HFFc6 (cell line): ENCODE measurements at places on chromosomes 16 and 17.

GRCh38 chr16:84596801-84597527 is 20.9 kb downstream of the COTL1 start:
- DNase-seq = no peak

GRCh38 chr17:79819534-79820276 is 19.5 kb downstream of the CBX4 start:
- no peak for DNase-seq

DNA sequence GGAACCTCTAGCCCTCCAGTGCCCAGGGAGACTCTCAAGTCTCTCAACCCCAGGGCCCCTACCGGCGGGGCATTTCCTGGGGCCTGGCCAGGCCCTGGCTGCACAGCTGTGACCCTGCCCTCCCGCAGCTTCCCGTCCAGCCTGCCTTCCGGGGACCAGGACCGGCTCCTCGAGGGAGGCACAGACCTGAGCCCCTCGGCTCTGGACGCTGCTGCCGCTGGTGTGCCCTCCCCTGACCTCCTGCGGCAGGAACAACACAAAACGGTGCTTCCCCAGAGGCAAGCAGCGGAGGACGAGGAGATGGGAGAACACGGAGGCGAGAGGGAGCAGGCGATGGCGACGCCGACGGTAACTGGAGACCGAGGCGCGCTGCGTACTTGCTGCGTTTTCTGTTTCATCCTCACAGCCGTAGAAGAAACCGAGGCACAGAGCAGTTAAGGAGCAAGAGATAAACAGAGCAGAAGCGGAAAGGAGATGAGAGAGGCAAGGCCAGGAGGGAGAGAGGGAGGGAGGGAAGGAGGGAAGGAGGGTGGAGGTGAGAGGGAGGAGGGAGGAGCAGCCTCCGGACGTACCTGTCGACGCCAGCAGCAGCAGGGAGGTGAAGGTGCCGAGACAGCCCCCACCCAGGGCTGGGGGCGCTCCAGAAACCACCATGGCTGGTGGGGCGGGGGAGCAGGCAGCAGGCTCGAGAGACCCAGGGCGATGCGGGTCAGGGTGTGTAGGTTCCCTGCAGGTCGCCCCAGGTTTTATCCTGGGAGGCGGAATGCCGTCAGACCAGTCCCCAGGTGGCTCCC is at the start of gene PRSS22:
Gene PRSS22 (minus strand): TSS at position 720 of the 794 bp plus-strand sequence. CDS start 66 bp downstream, at position 654.
- no peak for DNase-seq

DNA sequence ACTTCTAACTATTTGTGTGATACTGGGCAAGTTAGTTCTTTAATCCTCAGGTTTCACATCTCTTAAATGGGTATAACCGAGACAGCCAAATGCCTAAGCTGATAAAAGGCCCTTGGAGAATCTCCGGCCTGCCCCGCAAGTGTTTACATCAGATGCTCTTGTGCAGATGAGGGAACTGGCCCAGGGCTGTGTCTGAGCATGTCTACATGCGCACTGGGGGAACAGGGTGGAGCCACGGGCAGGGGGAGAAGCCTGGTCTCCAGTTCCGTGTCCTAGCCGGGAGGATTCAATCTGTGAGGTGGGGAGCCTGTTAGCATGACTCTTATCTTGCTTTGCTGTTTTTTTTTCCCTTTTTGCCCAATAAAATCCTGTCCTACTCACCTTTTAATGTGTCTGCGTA is 222.9 kb downstream of the CDH8 start:
- DNase-seq = no peak

DNA sequence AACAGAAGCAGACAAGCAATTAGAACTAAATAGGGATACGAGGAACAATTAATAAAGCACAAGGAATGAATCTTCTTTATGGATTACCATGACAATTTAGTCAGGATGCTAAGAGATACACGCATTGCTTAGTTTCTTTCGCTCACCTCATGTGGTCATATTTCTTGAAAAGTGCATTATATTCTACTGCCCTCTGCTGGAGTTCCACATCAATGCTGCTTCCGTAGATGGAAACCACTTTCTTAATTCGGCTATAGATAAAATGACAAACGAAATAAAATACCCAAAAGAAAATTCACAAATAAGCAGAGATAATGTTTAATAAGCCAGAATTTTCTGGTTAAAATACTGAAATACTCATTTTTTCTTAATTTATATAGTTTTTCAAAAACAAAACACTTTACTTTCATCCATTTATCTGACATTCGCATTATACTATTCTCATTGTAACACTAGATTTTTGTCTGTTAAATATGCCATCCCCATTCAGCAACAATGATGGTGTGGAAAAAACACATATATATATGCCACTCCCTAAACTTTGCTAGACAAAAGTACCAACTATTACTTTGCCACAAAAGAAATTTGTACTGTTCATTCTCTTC is 22.0 kb upstream of the PHLPP2 start:
- DNase-seq = peak; percentile 5
